Esophagus squamous epithelium (tissue), 5 donors: ENCODE measurements at places on chromosomes 3 and 15. TPM values are rescaled to one million over a fixed set of nuclear protein-coding genes. Genes with fewer than 3 reads are reported as not detected.

GXYLT2 gene
- total RNA-seq = 3.1 TPM

NR2E3 gene
- 0.35 TPM for total RNA-seq

CLDN18 gene
- total RNA-seq = not detected

DNA sequence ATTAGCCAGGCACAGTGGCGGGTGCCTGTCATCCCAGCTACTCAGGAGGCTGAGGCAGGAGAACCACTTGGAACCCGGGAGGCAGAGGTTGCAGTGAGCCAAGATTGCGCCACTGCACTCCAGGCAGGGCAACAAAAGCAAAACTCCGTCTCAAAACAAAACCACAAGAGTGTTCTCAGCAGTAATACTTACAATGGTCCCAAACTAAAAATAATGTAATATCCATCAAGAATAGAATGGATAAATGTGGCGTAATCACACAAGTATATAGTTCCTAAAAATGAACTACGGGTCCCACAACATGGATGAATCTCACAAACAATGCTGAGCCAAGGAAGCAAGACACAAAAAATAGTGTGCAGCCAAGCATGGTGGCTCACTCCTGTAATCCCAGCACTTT is 39.2 kb downstream of the STAG1 start:
- DNase-seq = no peak

DNA sequence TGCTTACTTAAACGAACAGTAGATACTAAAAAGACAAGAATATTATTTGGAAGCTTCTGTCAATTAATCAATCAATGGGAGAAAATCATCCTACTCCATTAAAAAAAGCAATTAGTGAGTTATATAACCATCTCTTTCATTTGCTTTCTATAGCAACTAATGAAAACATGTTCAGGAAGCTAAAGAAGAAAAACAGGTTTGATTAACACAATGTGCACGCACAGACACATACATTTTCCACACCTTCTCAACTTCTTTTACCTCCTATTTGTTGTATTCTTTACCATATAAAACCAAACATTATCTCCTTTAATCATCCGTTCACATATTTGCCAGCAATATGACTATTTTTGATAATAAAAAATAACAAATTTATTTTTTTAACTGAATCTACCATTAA is 111.3 kb downstream of the GBE1 start:
- no peak for DNase-seq

DNA sequence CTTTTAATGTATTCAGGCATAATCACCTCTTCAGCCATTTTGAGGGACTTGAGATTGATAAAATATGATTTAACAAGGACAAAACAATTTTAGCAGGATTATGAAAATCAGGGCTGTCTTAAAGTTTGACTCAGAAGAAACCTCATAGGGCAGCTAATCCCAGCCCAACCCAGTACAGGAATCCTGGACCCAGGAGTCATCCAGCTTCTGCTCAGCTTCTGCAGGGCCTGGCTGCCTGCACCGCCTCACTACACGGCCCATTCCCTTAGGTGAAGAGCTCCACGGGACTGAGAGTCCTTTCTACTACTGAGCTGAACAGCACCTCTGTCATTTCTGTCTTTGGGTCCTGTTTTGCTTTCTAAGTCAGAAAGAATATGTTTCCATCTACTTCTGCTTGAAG is 37.5 kb downstream of the ARHGAP31 start:
- DNase-seq = no peak

- DNase-seq = no peak
Observed at GRCh38 chr3:58628823-58629562, 37.6 kb downstream of the FAM3D start.

DNA sequence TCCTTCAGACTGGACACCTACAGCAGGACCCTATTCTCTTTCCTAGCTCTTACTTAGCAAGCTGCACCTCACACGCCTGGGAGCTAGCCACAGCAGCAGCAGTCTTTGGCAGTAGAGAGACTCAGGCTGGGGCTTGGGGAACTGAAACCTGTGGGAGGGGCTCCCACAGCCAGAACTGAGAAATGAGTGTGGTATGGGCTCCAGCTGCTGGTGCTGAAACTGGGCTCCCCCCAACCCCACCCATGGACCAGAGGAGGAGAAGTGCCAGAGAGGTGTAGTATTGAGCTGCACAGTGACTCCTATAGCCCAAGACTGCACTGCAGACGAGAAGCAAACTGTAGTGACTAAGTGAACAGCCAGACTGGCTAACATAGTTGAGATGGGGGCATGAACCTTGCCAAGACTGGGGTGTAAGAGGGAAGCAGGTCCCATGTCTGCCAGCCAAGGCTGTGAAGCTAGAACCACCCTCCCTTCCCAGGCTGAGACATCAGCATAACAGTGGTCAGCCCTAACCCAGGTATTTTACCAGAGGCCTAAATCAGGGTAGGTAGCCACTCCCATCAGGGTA is 62.5 kb downstream of the MYO5A start:
- DNase-seq = peak; percentile 21

DNA sequence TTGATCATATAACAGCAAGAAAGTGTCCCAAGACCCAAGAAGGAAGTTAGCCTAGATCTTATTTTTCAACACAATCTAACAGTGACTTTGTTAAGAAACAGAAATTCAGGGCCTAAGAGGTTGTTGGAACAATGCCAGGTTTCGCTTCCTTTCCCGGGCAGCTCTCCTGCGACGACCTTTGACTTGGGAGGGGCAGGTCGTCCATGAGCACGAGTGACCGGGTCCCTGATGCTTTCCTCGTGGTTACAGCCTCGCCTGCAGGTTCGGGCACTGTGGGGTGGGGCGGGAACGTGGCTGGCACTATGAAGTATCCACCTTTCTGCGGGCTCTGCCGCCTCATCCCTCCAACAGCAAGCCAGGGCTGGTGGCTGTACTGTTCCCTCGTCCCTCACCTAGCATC is 90.1 kb upstream of the RGMA start:
- no peak for DNase-seq
